NCI-H1105 (cell line): ENCODE measurements at places on chromosomes 13 and 19.

- no peak for DNase-seq
Observed at GRCh38 chr13:46378411-46378810, 8.6 kb downstream of the RUBCNL start.

- DNase-seq, result no peak
Observed at GRCh38 chr19:20787786-20788185, 11.7 kb downstream of the ZNF66 start.

DNA sequence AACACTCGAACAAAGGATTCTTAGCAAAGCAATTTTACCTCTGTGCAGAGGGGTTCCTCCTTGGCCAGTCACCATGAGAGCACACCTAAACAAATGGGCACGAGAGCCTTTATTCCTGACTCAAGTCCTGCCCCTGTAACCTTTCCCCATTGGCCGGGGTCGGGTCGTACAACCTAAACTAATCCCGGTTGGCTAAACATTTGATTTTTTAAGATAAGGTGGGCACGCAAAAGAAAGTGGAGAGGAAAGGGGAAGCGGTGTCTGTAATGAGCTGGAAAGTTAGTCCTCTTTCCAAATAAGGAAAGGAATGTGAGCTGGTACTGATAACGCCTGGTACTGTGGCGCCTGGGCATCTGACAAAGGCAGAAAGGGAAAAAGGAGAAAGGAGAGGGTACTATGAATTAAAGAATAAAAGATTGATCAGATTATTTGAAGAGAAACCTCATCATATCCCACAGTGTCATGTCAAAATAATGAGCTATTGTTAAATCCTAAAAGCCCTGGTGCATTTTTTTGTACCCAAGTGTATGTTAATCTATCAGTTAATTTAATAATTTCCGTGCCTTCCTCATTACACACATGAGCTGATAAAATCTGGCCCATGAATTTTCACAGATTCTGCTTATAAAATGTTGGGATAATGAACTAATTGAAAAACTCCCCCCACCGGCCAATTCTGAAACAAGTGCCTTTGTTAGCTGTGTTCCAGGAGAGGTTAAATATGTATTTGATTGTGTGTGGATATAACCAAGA, 335.7 kb downstream of the RFC3 start:
- no peak for DNase-seq

GRCh38 chr19:29753190-29753933, 38.3 kb upstream of the C19orf12 start:
- DNase-seq, result no peak

GRCh38 chr13:93409816-93410215, 183.2 kb downstream of the GPC6 start:
- no peak for DNase-seq

- DNase-seq, result no peak
Observed at GRCh38 chr19:4996701-4997100, 27.8 kb downstream of the KDM4B start.
